ENCODE measurements at places on chromosomes 3 and 15.

DNA sequence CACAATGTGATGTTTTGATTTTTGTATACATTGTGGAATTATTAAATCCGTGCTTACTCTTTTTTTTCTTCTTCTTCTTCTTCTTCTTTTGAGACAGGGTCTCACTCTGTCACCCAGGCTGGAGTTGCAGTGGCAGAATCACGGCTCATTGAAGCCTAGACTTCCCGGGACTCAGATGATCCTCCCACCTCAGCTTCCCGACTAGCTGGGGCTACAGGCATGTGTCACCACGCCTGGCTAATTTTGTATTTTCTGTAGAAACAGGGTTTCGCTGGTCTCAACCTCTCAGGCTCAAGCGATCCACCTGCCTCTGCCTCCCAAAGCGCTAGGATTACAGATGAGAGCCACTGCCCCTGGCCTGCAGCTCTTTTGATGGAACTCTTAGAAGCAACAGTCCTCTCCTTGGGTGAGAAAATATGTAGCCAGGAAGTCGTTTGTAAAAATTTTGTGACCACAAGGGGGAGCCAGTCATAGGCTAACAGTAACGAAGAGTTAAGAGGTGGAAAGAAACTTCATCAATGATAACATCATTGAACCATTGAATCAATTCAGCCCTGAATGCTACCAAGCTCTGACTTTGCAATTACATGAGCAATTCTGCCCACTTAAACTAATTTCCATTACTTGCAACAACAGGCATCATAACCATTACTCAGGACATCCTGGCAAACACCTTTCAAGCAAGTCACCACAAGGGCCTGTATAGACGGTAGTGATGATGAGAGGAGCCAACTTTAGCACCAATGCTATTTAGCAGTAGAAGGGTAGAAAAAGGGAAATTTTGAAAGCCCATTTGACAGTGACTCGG, 16.7 kb upstream of the CMTM7 start:
- peak; percentile 55 for DNase-seq

DNA sequence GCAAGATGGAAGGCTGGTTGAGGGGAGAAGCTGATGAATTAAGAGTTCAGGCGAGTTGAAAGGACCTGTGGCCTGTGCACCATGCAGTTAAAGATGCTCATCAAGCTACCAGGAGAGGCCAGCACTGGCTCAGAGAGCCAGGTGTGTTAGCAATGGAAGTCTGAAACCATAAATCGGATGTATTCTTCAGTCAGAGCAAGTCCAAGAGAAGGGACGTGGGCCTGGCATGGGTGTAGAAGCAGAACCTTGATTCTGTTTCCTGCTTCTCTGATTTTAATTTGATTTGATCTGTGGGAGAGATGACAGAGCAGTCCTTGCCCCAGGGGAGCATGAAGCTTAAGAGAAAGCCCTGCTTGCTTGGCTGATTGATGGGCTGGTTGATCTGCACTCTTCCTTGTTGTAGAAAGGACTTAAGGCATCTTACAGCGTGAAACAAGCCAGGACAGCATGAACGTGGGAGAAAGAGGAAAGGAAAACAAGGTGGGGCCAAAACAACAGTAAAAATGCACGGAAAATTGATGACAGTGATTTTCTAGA, 10.9 kb downstream of the TM6SF1 start:
- no peak for DNase-seq

DNA sequence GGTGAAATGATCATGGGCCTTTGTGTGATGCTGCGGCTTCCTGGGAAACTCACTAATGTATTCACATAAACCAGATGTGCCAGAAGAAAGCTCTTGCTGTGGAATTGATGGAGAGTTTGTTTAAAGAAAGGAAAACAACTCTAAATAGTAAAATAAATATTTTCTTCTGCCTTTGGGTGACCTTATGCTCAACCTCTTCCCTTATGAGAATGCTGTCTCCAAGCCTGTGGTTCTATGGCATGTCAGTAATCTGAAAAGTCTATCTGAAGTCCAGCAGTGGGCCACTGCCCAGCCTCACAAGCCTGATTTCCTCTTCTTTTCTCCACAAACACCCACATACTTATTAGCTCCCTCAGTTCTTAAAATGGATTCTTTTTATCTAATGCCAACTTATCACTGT, 49.9 kb upstream of the PHLDB2 start:
- DNase-seq: no peak

- DNase-seq: no peak
Observed at GRCh38 chr3:166607933-166608521, 770.8 kb upstream of the BCHE start.

DNA sequence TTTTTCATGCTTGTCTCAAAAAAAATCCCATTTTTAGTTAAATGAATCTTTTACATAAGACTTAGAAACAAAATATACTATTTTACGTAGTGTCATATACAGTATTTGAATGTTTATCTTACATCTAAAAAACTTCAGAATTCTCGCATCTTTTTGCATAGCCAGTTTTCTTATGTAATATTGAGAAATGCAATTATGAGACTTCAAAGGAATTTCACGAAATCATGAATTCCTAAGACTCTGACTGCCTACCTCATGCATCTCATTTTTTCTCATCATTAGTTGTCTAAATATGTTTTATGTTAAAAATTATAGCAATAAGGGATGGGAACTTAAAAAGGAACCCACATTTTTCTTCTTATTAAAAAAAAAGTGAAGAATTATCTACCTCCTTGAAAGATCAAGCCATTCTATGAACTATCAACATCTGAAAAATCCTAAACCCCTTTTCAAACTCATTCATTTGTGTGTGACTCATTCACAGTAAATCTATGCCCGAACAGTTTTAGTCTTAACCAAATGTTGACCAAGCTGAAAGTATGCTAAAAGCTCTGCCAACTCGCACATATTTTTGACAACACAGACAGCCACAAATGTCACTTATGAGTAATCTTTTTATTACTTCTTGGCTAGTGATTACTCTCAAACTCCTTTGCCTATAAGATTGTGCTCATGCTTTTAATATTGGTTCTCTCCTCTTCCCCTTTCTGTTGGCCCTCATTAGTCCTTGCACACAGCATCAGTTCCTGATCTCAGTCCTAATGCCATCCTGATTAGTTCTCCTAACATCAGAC, 115.9 kb downstream of the DCLK3 start:
- DNase-seq: no peak

DNA sequence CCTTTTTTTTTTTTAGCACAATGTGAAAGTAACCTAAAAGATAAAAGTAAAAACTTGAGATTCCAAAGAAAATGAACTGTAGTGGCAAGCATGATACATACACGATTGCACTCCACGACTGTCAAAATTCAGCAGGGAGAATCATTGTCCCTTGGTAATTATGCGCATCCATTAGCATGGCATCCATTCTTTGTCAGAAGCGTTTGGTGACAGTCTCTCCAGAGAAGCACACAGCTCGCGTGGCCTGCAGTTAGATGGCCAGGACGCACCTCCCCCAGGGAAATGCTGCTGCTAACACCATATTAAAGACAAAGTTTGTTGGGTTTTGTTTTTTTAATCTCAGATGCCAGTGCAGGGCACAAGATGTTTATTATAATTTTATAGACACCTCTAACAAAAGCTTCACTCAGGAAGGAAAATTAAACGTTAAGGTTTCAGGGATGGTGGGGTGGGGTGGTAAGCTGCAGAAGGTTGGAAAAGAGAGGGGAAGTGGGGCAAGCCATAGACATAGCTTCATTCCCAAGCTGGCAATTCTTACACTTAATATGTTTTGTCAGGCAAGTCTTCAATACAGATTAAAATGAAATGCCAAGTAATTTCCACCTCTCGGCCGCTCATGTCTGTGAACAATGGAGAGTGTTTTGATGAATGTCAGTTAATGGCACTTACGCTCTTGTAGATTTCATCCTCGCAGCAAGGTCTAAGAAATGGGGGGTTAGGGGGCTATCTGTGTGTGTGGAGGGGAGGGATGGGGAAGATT, 142.8 kb upstream of the TOPAZ1 start:
- DNase-seq: no peak

GRCh38 chr3:112304611-112305010, 10.6 kb upstream of the SLC9C1 start:
- no peak for DNase-seq

GRCh38 chr3:195763843-195764825, 43.4 kb downstream of the MUC20 start:
- no peak for DNase-seq

GRCh38 chr15:88469321-88469720, 1.8 kb downstream of the MRPS11 start:
- no peak for DNase-seq

DNA sequence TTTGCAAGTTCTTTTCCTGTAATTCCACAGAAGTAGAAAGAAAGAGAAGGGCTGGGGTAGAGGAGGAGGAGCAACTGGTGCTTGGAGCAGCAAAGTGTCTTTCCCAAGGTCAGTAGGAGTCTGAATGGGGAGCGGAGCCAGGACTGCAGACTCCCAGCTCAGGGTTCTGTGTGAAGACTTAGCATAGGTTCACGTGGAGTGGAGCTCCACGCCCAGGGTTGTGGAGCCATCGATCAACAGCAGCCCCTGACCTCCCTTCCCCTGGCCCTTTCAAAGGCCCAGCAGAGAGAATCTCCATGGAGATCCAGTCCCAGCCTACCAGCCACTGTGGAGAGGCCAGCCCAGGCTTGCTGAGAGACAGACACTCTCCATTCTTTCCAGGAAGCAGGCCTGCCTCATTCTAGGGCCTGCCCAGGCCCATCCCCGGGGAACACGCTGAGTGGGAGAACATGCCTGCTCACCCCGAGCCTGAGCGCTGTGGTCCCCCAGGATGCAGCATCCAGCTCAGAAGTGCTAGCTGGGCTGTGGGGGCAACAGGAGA, 62.1 kb downstream of the CORO2B start:
- no peak for DNase-seq

DNA sequence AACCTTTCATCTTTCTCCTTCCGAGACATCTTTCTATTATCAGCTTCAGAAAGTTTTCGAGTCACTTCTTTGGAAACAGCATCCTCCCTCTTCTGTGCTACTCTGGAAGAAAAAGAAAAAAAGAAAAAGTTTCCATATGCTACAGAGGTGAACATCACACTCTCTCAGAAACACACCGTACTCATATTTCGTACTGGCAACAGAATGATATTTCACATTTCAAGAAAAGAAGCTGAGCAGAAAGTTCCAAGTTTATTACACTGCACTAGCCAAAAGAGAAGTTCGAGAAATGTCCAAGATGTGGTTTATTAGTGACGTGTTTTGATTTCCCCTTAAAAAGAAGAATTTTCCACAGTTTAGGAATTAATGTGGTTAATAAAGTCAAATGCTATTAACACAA, 6.0 kb downstream of the SSR3 start:
- DNase-seq: no peak

- DNase-seq: no peak
Observed at GRCh38 chr3:185631508-185632206, 45.6 kb downstream of the SENP2 start.

- DNase-seq: no peak
Observed at GRCh38 chr3:135444058-135444457, 521.5 kb upstream of the PPP2R3A start.

DNA sequence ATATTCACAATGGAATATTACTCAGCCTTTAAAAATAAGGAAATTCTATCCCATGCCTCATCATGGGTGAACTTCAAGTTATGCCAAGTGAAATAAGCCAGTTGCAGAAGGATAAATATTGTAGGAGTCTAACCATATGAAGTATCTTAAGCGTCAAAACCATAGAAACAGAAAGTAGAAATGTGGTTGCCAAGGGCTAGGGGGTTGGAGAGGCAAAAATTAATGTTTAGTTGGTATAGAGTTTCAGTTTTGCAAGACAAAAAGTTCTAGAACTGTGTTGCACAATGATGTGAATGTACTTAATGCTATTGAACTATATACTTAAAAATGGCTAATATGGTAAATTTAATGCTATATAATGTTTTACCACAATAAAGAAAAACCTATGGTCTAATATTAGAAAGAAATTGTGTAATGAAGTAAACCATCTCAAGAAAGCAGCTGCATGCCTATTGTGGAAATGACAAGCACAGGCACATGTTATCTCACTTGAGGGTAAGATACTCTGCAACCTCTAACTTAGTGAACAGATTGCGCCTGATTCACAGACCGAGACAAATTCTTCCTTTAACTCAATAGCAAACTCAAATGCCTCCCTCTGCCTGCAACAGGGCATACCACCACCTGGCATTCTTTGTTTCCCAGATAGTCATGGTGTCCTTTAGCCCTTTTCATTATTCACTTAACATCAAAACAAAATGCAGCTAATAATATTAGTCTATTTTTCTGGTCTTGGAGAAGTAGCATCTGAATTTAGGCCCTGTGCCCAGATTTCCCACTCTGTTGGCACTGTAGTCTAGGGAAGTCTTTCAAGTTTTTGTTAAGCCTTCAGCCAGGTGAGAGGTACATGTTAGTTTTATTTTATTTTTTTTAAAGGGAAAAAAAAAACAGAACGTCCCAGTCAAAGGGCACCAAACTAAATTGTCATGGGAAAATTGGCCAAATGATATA, 80.2 kb upstream of the ACP3 start:
- DNase-seq: no peak

DNA sequence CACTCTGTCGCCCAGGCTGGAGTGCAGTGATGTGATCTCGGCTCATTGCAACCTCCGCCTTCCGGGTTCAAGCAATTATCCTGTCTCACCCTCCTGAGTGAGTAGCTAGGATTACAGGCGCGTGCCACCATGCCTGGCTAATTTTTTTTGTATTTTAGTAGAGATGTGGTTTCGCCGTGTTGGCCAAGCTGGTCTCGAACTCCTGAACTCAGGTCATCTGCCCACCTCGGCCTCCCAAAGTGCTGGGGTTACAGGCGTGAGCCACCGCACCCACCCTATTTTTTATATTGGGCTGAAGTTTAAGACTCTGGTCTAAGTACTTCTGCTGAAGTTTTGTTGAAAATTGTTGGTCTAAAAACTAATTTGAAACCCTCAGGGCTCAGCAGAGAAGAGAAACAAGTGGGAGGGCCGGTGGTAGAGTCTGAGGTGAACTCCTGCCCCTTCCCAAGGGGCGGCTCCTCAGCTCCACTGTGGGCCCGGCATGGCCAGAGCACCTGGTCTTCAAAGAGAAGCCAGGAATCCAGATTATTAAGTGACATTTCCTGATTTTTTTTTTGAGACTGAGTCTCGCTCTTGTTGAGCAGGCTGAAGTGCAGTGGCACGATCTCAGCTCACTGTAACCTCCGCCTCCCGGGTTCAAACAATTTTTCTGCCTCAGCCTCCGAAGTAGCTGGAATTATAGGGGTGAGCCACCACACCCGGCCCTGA, 4.0 kb downstream of the HDAC11 start:
- no peak for DNase-seq

Data from omental fat pad (tissue), 4 donors.